Memory B cell (primary cell): ENCODE measurements at places on chromosomes 13 and 19.

DNA sequence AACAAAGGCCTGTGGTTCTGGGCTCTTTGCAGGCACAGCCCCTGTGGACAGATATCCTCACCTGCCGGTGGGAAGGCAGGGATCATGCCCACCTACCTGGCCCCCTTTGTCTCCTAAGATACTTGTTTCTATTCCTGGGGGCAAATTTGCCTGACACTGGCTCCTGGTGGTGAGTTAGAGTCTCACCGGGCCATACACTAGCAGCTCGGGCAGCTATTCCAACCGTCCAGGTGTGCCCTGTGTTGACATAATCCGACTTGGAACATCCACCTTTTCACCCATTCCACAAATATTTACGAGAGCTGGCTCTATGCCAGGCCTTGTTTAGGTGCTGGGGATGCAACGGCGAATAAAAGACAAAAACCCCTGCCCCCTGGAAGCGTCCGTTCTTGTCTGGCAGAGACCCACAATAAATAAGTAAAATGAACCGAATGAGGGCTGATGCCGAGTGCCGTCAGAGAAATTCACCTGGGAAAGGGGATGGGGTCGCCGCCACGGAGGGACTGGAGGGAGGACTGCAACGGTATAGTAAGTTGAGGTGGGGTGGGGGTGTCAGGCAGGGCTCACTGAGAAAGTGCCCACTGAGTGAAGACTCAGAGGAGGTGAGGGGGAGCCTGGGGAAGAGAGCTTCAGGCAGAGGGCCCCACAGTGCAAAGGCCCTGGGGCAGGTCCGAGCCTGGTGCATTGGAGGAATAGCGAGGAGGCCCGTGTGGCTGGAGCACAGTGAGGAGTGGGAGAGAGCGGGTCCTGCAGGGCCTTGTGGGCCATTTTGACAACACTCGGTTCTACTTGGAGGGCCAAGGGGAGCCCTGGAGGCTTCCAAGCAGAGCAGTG lies 43.2 kb upstream of the RANBP3 start:
- no peak for DNase-seq

- DNase-seq, result no peak
Observed at GRCh38 chr19:56993851-56994250, 125.9 kb upstream of the USP29 start.

GRCh38 chr13:20671789-20672188 lies 31.7 kb upstream of the IL17D start:
- DNase-seq, result no peak

- DNase-seq, result no peak
Observed at GRCh38 chr13:29160862-29161261, 340.7 kb downstream of the MTUS2 start.

DNA sequence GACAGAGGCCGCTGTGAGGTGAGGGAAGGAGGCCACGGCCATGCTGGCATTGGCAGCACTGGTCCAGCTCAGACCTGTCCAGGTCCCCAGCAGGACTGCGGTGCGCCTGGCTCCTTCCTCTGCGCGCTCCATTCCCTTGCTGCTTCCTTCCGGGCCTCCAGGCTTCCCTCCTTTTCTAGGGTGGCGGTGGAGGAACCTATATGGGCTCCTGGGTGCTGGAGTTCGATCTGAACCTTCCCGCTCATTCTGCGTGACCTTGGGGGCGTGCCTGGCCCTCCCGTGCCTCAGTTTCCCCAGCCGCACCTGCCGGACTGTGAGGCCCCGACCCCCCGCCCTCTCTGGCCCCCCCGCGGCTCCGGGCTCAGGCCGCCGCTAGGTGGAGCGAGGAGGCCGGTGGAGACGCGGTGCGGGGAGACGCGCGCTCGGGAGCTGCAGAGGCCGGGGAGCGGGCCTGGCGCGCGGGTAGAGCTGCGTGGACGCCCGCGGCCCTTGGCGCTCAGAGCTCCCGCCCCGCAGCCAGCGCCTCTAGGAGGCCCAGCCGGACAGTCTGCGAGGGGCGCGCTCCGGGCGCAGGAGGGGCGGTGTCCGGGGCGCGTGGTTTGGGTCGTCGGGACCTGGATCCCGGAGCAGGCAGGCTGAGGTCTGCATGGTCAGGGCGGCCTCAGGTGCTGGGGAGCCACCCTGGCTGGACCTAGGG lies 29.9 kb downstream of the EFNA2 start:
- no peak for DNase-seq

DNA sequence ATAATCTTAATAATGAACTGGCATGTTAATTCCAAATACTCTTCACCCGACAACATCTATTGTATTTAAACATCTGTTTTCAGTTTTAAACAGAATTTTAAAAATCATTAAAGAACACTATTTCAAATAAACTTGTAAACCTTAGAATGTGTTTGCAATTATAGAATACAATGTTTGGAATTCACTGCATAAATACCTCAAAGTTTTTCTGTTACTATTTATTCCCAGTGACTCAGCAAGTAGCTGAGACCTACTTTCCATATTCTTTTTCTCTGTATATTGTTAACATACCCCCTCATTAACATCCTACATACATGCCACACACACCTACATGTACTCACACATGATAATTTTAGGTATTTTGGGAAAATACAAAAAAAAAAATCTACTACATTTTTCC lies 1134.3 kb downstream of the SLITRK1 start:
- DNase-seq, result no peak

- DNase-seq, result no peak
Observed at GRCh38 chr19:50688766-50689165, 30.8 kb downstream of the SHANK1 start.

DNA sequence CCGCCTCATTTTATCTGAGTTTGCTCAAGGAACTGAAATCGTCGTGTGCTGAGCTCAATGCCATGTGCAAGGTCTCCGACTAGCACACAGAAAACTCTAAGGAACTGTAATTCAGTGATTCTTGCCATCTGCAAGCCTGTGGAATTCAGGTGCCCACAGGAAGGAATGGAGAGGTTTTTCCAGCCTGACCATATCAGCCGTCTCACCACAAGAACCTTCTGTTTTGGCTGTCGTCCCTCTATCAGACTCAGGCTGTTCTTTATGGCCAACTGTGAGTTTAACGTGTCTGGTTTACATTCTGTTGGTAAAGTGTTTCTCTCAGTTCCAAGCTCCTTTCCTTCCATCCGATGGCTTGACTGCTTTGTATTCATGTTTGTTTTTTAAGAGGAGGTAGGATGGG lies 293.5 kb downstream of the SPRY2 start:
- no peak for DNase-seq

DNA sequence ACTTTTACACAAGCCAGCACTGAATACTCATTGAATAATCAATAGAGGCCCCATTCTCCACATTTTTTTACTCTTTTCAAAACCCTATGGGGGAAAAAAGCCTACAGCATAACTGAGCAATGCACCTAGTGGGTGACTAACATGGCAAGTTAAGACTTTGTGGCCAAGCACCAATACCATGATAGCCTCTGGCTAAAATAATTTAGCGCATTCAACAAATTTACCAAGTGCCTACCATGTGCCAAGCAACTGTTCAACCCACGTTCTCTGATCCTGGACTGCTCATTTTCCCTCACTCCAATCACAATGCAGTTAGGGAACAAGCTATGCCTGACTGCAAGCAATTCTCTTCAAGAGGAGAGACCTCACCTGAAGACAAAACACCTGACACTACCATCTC lies 3.0 kb downstream of the ANKRD10 start:
- DNase-seq, result no peak

- DNase-seq, result no peak
Observed at GRCh38 chr13:43629691-43630480, 156.9 kb downstream of the ENOX1 start.

DNA sequence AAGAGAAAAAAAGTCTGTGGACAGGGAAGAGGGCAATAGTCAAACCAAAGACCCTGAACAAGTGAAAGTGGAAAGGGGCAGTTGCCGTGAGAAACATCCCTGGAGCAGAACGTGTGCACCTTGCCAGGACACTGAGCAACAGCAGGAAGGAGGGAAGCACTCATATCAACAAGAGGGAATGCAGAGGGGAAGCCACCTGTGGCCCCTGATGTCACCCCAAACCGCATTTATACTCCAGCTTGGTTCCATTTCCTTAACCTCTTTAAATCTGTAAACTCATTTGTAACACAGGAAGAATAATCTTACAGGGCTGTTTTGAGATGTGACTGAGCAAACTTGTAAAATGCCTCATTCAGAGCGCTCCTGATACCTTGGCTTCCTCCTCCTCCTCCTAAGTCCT lies 698.8 kb downstream of the DIAPH3 start:
- no peak for DNase-seq

- DNase-seq, result no peak
Observed at GRCh38 chr13:100381595-100382224, 206.9 kb downstream of the GGACT start.

- no peak for DNase-seq
Observed at GRCh38 chr13:111506621-111507020, 186.2 kb downstream of the TEX29 start.

DNA sequence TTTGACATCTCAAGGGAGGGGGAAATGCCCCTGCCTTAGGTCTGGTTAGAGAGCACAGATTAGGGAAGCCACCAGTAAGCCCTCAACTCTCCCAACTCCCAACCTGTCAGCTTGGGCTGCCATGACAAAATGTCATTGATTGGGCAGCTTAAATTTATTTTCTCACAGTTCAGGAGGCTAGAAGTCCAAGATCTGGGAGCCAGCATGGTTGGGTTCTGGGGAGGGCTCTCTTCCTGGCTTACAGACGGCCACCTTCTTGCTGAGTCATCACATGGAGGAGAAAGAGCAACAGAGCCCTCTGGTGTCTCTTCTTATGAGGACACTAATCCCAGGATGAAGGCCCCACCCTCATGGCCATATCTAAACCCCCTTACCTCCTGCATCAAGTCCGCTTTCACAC lies 24.2 kb downstream of the C19orf12 start:
- no peak for DNase-seq

DNA sequence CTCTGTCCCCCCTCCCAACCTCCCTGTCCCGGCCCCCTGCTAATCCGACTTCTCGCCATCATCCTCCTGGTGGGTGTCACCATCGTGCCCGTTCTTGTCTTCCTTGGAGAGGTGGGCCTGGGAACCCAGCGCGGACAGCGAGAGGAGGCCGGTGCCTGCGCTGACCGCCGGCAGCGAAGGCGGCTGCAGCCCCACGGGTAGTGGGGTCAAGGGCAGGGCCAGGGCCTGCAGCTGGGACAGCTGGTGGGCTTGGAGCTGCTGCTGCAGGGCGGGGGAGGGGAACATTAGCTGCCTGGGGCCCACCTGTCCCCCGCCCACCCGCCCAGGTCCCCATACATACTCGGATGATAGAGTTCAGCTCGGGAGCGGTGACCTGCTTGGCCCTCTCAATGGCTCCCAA lies 8.5 kb downstream of the TLE5 start:
- DNase-seq, result no peak

DNA sequence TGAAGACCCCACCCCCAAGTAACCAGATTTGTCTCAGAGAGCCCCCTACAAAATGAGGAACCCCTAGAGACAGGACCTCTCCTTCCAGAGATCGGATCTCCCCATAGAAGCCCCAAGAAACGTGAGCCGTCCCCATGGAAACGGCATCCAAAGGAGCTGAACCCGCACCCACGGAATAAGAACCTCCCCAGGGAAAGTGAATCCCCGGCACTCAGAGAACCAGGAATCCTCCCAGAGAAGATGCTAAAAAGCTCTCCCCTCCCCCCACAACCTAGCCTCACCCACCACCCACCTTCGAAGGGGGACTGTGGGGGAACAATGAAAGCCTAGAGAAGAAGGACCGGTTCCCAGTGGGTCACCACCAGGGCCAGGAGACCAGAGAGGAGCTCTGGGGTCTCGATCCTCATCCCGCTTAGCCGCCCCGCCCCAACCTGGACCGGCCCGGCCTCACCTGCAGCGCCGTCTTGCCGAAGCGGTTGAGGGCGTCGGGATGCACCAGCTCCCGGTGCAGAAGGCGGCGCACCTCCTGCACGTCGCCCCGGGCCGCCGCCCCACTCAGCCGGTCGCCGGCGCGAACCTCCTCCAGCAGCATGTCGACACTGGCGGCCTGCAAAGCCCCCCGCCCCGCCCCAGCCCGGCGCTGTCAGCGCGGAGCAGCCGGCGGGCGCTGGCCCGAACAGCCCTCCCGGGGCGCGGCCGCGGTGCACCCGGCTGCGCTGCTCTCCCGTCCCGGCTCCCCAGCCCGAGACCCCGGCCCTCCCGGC lies 535 bp downstream of the CDKN2D start:
- DNase-seq, result no peak

DNA sequence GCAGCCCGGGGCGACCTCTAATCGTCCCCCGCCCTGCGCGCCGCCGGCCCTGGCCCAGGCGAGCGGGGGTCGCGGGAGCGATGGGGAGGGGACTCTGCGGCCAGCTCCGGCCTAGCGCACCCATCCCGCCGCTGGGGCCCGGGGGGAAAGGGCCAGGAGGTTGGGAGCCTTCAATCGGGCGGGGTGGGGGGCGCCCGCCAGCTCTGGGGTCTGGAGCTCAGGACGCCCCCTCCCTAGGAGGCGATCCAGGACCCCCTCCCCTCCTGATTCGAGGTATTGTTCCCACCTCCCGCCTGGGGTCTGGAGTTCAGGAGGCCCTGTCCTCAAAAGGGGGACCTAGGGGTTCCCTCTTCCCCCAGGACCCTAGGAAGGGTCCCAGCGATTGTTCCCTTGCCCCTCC lies 430 bp downstream of the ZNF358 start:
- no peak for DNase-seq

DNA sequence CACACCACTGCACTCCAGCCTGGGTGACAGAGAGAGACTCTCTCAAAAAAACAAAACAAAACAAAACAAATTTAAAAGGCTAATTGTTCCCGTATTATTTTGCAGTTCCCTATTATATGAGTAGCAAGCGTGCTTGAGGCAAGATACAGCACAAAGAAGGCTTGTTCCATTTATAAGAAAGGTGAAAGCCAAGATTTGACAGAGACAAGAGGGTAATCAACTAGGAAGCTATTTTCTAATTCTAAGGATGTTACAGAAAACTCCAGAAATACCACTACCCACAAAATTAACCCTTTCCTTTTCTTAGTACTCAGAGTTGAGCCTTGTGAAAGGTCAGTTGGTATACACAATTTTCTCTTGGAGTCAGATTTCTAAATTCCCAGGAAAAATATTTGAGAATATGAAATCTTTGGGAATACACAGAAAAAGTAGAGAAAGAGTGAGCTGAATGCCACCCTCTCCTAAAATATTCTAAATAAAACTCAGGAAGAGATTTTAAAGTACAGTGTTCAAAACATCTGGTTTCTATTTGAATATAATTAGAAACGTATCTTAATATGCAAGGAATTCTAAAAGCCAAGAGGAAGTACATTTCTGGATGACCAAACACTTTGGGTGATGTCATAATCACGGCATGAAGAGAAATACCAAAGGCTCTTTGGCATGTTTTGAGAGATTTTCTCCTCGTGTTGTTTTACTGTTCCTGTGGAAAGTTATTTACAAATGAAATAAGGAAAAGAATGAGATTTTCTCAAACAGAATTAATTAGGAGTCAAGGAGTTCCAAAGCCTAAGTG lies 63.0 kb upstream of the FLT1 start:
- no peak for DNase-seq

- no peak for DNase-seq
Observed at GRCh38 chr13:27450921-27451471, 632 bp upstream of the MTIF3 start.

DNA sequence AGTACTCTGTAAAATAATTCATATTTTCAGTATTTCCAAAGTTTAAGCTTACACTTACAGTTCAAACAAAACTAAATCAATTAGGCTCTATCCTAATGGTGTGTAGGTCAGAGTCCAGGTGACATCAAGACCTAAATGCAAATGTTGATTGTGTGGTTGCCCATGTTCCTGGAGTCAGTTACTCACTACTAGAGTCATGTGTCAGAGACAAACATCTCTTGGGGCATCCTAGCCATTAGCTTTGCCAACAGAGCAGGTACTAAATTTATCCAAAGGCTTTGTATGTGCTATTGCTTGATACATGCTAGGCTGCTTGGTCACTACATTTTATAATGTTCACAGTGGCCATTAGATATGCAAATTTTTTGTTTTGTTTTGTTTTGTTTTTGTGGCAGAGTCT lies 11.7 kb downstream of the SPRY2 start:
- DNase-seq, result no peak

GRCh38 chr19:2207991-2208860 lies 27.9 kb downstream of the PLEKHJ1 start:
- DNase-seq, result peak; percentile 50
